Osteocyte (in vitro differentiated cells): ENCODE measurements at places on chromosomes 2 and 18. TPM values are rescaled to one million over a fixed set of nuclear protein-coding genes. Genes with fewer than 3 reads are reported as not detected.

AP1S3 gene
- 3.1 and 3.5 TPM in 2 replicates for total RNA-seq

GRCh38 chr2:226674123-226674522 lies 125.5 kb downstream of the IRS1 start:
- no peak overlapping the region for H3K27ac ChIP-seq
- no peak overlapping the region for H3K4me3 ChIP-seq
- H3K27me3 ChIP-seq = no peaks in the 10 kb centered on the region
- peaks cover 3% of the 10 kb centered on the region for H3K4me1 ChIP-seq
- no peak for DNase-seq

- H3K4me1 ChIP-seq = peaks cover 6% of the 10 kb centered on the region
- H3K36me3 ChIP-seq = peaks cover 43% of the 10 kb centered on the region
- no peak for DNase-seq
- H3K27ac ChIP-seq = peak overlapping the region; percentile 38
- no peak overlapping the region for H3K4me3 ChIP-seq
Measured at GRCh38 chr18:12326711-12327460, 18.8 kb downstream of the TUBB6 start.

GRCh38 chr2:20593072-20594034 lies 57.5 kb downstream of the HS1BP3 start:
- peak overlapping the region; percentile 75 for H3K27ac ChIP-seq
- H3K27me3 ChIP-seq = no peaks in the 10 kb centered on the region

- H3K36me3 ChIP-seq = peaks cover 16% of the 10 kb centered on the region
- no peak for DNase-seq
- H3K27me3 ChIP-seq = no peaks in the 10 kb centered on the region
- no peak overlapping the region for H3K4me3 ChIP-seq
- no peak overlapping the region for H3K27ac ChIP-seq
Measured at GRCh38 chr2:196242131-196242620, 70.8 kb upstream of the STK17B start.

DNA sequence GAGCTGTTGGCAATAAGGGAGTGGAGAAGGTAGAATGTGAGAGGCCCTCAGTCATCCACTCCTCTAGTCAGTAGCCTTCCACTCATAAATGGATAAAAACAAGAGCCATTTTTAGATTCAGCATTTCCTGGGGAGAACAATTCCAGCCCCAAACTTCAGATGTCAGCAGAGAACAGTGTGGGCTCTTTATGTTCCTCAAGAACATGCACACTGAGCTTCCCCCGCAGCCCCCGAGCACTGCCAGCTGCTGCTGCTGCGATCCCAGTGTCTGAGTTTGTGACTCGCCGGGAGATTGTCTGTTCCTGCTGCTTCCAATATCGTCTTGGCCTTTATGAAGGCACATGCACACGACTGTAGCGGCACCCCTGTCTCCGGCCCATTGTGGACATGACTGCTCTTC lies 143.7 kb upstream of the CTNNA2 start:
- no peaks in the 10 kb centered on the region for H3K36me3 ChIP-seq
- H3K27me3 ChIP-seq = no peaks in the 10 kb centered on the region
- DNase-seq = no peak
- no peak overlapping the region for H3K4me3 ChIP-seq
- H3K4me1 ChIP-seq = no peaks in the 10 kb centered on the region

LAMA1 gene
- 0.30 and 0.34 TPM in 2 replicates for total RNA-seq

- DNase-seq = no peak
- no peak overlapping the region for H3K27ac ChIP-seq
- H3K4me3 ChIP-seq = no peak overlapping the region
- H3K4me1 ChIP-seq = no peaks in the 10 kb centered on the region
- no peaks in the 10 kb centered on the region for H3K36me3 ChIP-seq
Measured at GRCh38 chr18:31070206-31070605, 27.7 kb upstream of the DSC3 start.

ZAP70 gene
- total RNA-seq = 0.44 and 1.1 TPM in 2 replicates

DNA sequence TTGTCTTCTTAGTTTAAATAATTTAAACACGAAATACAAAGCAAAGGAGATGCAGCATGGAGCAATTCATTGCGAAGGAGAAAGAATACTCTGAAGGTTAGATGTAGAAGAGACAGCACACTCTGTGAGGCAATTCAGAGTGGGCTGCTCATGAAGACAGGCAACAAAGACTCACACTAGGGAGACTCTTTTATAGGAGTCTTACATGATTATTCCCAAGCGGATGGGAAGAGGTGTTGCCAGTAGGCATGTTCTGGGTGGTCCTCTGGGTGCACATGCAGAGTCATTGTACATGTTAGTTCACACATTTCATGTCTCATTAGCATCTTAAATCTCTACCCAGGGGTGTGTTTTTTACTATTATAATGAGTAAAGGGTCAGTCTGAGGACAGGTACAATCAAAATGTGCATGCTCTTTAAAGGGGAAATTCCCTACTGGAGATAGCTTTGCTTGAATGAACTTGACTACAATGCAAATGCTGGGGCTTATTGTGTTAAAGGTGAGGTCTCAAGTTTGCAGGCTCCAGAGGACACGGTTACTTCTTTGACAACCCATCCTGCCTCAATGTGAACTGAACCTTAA lies 275.5 kb downstream of the CDH19 start:
- no peak overlapping the region for H3K4me3 ChIP-seq
- no peaks in the 10 kb centered on the region for H3K27me3 ChIP-seq
- DNase-seq = no peak

DNA sequence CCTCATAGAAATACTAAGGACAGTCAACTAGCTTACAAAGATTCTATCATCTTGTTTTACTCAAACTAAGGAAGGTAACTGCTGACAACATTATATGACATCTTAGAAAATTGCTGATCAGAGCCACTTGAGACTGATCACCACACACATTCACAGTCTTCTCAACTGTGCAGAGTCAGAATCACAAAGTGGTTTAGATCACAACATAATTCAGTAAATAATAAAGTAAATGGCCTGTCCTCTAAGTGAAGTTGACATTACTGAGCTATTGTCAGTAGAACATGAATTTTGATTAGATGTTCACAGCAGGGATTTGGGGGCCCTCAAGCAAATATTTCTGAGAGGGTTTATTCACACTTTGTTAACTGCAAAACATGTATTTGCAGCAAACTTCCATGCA lies 28.5 kb downstream of the NOL4 start:
- H3K27me3 ChIP-seq = peaks cover 4% of the 10 kb centered on the region
- H3K27ac ChIP-seq = no peak overlapping the region
- H3K4me3 ChIP-seq = no peak overlapping the region
- H3K4me1 ChIP-seq = peaks cover 5% of the 10 kb centered on the region

GRCh38 chr2:176447616-176448015 lies 178.4 kb downstream of the MTX2 start:
- peaks cover 9% of the 10 kb centered on the region for H3K4me1 ChIP-seq
- DNase-seq = no peak
- H3K27me3 ChIP-seq = peaks cover 12% of the 10 kb centered on the region
- no peak overlapping the region for H3K27ac ChIP-seq
- no peak overlapping the region for H3K4me3 ChIP-seq

- no peak overlapping the region for H3K27ac ChIP-seq
- no peaks in the 10 kb centered on the region for H3K36me3 ChIP-seq
- H3K4me3 ChIP-seq = no peak overlapping the region
- H3K27me3 ChIP-seq = no peaks in the 10 kb centered on the region
- H3K4me1 ChIP-seq = peaks cover 7% of the 10 kb centered on the region
Measured at GRCh38 chr2:25201794-25202193, 33.4 kb upstream of the POMC start.

ALPI gene
- not detected in 2 replicates for total RNA-seq

LYG2 gene
- total RNA-seq = not detected in 2 replicates

- H3K27ac ChIP-seq = peak overlapping the region; percentile 57
- DNase-seq = no peak
- H3K36me3 ChIP-seq = peaks cover 17% of the 10 kb centered on the region
- H3K4me1 ChIP-seq = peaks cover 17% of the 10 kb centered on the region
Measured at GRCh38 chr2:169895294-169895985, 68.2 kb downstream of the UBR3 start.

- H3K4me1 ChIP-seq = peaks cover 8% of the 10 kb centered on the region
- no peak overlapping the region for H3K27ac ChIP-seq
- peaks cover 62% of the 10 kb centered on the region for H3K27me3 ChIP-seq
- no peaks in the 10 kb centered on the region for H3K36me3 ChIP-seq
Measured at GRCh38 chr2:218999021-218999880, 6.0 kb upstream of the CRYBA2 start.

GRCh38 chr2:111161971-111162370 lies 41.3 kb downstream of the BCL2L11 start:
- H3K27me3 ChIP-seq = no peaks in the 10 kb centered on the region
- H3K4me1 ChIP-seq = peaks cover 44% of the 10 kb centered on the region
- no peak for DNase-seq
- no peak overlapping the region for H3K4me3 ChIP-seq
- peaks cover 48% of the 10 kb centered on the region for H3K36me3 ChIP-seq
- H3K27ac ChIP-seq = no peak overlapping the region

DNA sequence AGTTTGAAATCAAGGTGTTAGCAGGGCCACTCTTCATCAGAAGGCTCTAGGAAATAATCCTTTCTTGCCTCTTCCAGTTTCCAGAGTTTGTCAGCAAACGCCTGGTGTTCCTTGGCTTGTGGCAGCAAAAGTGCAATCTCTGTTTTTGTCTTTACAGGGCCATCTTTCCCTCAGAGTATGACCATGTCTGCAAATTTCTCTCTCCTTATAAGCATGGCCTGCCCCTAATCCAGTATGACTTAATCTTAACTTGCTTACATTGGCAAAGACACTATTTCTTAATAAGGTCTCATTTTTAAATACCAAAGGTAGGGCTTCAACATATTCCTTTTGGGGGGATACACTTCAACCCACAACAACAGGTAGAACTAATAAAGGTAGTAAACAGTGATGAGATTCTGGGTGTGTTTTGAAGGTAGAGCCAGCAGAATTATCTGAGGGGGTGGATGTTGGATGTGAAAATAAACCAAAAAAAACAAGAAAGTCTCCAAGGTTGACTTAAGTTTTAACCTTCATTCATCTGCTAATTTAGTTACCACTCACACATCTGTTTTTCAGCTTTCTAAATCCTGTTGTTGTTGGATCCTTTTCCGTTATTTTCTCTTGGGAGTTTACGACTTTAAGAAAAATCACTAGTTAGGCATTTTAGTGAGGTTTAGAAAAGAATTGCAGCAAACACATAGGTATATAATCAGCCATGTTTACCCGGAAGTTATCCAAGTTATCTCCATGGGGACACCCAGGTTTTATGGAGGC lies 234.4 kb upstream of the FIGN start:
- no peak overlapping the region for H3K4me3 ChIP-seq
- H3K27me3 ChIP-seq = no peaks in the 10 kb centered on the region
- H3K27ac ChIP-seq = no peak overlapping the region
- no peaks in the 10 kb centered on the region for H3K36me3 ChIP-seq
- peaks cover 3% of the 10 kb centered on the region for H3K4me1 ChIP-seq
- no peak for DNase-seq

GRCh38 chr2:54077088-54077900 lies 38.1 kb upstream of the ACYP2 start:
- no peaks in the 10 kb centered on the region for H3K36me3 ChIP-seq
- no peaks in the 10 kb centered on the region for H3K27me3 ChIP-seq
- no peak for DNase-seq
- H3K4me1 ChIP-seq = no peaks in the 10 kb centered on the region
- H3K27ac ChIP-seq = no peak overlapping the region
- H3K4me3 ChIP-seq = no peak overlapping the region

DNA sequence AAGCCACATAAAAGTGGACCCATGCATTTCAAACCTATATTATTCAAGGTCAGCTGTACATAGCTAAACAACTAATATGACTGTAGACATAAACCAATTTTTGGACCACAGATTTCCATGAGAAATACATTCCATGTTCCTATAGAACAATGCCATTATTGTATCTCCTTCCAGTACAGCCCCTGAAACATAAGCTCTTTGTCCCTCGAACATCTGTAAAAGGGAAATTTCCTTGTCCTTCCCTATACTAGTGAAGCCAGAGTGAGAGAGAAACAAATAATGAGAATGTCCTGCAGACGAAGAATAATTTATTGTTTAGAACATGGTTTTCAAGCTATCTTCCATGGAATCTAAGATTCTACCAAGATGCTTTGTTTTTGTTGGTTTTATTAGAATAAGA lies 75.3 kb downstream of the GORASP2 start:
- peaks cover 57% of the 10 kb centered on the region for H3K36me3 ChIP-seq
- H3K27ac ChIP-seq = no peak overlapping the region
- no peak overlapping the region for H3K4me3 ChIP-seq
- no peak for DNase-seq
